ENCODE measurements at places on chromosomes 5 and 9.

DNA sequence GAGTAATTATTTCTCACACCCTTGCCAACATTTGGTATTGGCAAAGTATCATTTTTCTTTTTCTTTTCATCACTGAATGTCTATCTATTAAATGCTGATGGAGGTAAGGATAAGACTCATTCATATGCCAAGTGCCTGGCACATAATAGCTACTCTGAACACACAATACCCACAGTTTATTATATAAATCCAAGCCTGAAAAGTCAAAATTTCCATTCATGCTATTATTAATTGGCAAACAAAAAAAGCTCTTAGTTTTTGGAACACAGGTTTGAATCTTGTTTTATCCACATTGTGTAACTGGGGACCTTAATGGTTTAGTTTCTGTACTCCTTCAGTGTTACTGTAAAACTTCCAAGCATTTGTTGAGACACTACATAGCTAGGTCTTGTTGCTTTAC, 6.4 kb upstream of the ATOX1 start:
- no peak for DNase-seq

- no peak for DNase-seq
These were observed 389.1 kb upstream of the KIF2A start for GRCh38 chr5:61916621-61917620.

DNA sequence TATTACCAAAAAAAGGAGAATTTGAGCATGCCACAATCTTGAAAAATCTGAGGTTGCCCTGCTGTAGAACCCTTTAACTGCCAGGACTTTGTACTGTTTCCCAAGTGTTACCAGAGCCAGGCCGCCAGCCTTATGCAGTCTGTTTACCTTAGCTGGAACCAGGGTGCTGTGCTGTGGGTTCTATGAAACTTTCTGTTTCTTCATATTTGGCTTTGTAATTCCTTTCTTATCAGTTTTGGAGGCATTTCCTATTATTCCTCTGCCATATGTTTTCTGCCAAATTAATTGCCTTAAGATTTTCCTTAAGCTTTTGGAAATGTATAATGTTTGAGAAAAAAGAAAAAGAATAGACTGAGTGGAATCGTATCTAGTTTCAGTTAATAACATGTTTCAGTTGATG, 2.1 kb downstream of the S1PR3 start:
- no peak for DNase-seq

GRCh38 chr9:115237385-115237998, 119.5 kb upstream of the TNC start:
- DNase-seq, result no peak

GRCh38 chr5:109327570-109327969, 82.2 kb downstream of the PJA2 start:
- DNase-seq, result no peak

GRCh38 chr5:180313677-180314505, 22.0 kb upstream of the MAPK9 start:
- peak; percentile 34 for DNase-seq

DNA sequence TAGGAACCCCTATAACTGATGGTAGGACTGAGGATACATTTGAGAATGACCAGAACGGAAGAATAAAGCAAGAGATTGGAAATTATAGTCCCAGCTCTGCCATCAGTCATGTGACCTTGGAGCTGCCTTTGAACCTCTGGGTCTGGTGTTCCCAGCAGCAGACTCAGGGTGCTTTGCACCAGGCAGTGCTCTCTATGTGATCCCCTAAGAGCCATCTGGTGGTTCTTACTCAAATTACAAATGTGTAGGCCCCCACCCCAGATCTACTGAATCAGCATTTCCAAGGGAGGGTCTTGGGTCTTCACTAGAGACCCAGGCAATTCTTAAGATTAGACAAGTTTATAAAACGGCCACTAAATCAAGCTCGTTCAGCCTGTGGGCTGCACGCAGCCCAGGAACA, 40.2 kb upstream of the PRDM12 start:
- DNase-seq, result no peak

DNA sequence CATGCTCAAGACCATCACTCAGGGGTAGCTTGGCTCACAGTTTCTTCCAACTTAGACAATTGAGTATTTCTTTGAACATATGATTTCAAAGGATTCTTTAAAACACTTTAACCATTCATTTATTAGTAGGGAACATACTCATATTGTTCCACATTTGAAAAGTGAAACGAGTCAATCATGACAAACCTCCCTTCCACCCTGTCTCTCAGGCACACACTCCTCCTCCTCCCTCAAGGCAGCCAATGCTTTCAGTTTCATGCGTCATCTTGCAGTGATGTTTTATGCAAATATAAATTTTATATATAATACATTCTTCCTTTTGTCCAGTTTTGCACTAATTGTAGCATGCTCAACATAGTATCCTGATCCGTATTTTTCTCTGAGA, 126.0 kb upstream of the BOD1 start:
- no peak for DNase-seq

DNA sequence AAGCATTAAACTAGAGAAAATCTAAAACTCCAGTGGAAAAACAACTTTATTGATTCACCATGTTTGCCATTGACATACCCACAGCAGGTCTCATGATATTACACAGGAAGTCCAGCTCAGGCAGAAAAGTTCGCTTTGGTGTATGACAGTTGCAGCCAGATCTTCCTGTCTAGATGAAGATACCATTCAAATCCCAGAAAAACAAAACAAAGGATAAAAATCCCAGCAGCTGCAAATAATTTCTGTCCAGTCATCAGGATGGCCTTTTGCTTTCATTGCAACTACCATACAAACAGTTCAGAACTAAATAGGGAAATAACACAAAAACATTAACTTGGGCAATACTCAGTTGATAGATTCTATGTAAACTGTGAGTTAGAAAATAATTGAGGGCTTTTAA, 136.0 kb upstream of the NREP start:
- DNase-seq, result no peak

- no peak for DNase-seq
These were observed 186.1 kb downstream of the SMC2 start for GRCh38 chr9:104280178-104280560.

DNA sequence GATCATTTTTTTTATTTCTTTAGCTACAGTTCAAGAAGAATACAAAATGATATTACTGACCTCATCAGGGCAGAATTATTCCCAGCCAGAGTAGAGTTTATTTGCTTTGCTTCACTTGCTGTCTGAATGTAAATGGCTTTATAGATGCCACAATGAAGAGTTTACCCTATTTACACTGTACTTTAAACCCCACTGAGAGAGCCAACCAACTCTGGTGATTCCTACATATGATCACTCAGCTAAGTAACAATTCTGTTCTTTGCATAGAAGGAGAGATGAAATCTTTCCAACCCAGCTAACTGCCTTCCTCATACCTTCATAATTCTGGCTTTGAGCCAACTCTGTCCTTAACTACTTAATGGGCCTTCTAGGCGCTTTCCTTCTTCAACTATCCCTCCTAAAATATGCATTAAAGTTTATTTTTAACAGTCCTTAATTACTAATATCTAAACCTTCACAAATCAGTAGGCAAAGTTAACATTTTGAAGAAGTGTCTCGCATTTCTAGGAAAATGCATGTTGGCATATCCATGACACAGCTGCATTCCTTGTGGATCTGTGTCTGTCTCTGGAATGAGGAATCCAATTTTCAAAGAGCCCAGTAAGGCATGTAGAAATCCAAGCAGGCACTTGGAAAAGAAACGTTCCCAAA, 284.8 kb upstream of the GRAMD2B start:
- DNase-seq, result no peak

DNA sequence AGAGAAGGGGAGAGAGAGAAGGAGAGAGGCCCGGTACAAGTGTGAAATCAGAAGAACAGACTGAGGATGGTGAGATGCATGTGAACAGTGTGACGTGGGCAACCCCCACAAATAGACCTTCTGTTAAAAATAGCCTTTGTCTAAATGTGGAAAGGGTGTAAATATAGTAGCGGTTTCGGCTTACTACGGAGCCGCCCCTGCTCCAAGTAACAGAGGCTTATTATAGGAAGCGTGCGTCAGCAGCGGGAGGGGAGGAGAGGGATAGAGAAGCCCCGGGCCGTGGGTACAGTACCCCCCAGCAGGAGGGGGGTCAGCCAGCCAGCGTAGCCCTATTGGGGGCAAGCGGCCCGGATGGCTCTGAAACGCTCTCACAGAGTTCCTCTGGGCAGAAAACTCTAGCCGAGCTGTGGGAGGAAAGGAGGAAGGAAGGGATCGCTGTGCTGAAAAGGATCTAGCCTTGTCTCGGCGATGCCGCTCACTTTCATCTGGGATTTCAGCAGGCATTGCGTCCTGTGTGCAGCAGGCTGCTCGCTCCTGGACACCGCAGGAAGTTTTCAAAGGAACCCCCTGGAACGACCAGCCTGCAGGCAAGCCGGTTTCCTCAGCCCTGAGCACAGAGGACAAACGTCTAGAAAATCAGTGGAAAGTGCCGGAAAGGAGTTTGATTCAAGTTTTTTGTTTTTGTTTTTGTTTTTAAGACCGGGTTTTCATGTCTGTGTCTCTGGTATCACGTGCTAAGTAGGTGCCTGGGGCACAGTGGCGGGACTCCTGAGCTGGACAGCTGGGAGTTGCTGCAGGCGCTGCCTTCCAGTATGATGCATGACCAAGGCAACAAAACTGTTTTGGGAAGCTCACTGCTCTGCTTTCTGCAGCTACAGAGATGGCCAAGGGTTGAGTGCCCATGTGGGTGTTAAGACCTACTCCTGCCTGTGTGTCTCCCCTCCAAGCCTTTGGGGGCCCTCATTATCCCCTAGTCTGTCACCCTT, 146.6 kb downstream of the SEC61B start:
- no peak for DNase-seq
